ENCODE measurements at places on chromosomes 1 and 21.

DNA sequence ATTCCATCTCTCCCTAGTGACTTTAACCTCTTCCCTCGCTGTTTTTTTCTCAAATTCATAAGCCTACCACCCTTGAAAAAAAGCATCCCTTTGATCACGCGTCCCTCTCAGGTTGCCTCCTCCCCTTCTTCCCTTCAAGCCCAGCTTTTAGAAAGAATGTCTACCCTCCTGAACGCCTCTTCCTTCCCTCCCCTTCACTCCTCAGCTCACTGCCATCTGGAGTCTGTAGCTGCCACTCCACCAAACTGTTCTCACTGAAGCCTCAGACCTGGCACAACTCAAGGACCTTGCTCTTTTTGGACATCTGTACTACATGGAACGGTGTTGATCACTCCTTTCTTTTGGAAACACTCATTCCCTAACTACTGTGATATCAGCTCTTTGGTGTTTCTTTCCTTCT, 80.6 kb downstream of the SLC25A24 start:
- no peak for DNase-seq

DNA sequence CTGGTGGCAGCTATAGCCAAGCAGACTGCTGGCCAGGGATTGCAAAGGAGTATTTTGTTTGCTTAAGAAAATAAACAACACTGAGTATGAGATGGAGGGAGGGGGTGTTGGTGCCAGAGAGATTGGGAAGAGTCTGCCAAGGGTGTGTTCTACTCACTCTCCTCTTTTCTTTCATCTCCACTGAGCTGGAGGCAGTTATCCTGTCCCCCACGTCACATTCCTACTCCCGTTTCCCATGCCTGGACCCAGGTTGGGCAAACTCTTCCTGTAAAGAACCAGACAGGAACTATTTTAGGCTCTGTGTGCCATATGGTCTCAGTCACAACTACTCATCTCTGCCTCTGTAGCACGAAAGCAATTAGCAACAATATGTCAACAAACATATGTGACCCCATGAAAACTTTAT, 1.4 kb upstream of the IL24 start:
- peak; percentile 39 for DNase-seq

DNA sequence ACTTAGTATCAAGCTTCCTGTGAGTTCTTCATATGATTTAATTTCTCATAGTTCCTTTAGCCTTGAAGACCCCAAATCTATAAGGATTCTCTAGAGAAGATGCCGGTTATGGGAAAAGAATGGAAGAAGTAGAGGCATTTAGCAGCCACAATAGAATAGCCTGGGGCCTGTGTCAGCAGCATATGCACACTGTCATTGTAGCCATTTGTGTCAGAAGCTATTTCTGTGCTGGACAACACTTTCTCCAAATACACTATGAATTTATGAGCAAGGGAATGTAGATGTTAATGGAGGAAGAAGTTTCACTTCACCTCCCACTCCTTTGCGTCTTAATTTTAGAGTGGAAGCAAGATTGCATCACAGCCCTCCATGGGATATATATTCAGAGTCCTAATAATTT, 17.4 kb downstream of the JAM2 start:
- DNase-seq, result no peak

- DNase-seq, result peak; percentile 59
These were observed 508.1 kb downstream of the DPYD start for GRCh38 chr1:97412737-97413136.

- DNase-seq, result no peak
These were observed 66.0 kb downstream of the OLIG1 start for GRCh38 chr21:33135925-33136324.
